Left hindlimb (tissue), 1 donor: ENCODE measurements at places on chromosomes 6 and 20.

DNA sequence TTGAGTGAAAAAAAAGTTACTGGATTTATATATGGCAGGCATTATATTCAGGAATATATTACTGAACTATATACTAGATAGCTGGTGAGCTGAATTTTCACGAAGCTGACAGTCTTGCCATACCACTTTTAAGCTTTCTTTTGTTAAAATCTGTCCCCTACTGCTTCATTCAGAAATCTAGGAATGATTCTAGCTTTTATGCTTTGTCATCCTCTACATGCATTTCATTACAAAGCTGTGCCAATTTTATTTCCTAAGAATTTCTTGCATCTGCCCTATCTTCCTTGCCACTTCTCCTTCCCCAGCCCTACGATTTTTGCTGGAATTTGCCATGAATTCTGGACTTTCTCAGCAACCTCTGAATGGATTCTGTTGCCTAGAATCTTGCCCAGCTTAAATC is 158.5 kb upstream of the ADGRB3 start:
- no peak for DNase-seq

- DNase-seq, result no peak
Measured at GRCh38 chr6:85412911-85413430, 36.9 kb upstream of the NT5E start.

GRCh38 chr6:48213076-48213788 is 102.2 kb upstream of the PTCHD4 start:
- no peak for DNase-seq

DNA sequence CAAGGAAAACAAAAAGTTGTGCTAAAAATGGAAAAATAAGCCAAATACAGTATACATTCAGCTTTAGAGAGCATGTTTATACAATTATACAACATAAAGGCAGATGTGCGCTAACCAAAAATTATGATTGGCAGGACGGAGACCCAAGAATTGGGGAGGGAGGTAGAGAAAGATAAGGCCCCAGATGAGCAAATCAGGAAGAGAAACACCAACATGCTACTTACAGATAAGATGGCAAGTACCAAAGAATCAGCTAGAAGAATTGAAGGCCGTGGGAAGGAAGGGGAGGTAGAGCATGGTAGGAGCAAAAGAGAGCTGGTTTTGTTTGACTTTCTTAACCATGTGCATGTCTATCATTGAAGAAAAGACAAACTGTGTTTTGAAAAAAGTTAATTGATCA is 45.4 kb downstream of the PRND start:
- DNase-seq, result no peak

DNA sequence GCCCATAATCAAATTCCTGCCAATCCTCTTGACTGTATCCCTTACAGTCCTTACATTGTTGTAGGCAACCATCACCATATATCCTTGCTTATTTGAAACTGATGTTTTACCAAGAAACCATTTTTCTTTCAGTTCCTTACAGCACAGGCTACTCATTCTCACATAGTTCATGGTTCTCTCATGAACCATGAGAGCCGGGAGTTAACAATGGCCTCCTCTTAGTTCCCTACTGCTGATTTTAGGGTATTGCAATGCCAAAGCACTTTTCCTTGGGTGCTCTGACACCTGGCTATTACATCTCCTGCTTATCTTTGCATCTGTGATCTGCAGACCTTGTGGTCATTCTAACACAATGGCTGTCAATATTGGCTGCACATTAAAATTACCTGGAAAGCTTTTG is 133.4 kb downstream of the MYB start:
- no peak for DNase-seq

- no peak for DNase-seq
Measured at GRCh38 chr6:147169529-147169928, 34.7 kb upstream of the STXBP5 start.

DNA sequence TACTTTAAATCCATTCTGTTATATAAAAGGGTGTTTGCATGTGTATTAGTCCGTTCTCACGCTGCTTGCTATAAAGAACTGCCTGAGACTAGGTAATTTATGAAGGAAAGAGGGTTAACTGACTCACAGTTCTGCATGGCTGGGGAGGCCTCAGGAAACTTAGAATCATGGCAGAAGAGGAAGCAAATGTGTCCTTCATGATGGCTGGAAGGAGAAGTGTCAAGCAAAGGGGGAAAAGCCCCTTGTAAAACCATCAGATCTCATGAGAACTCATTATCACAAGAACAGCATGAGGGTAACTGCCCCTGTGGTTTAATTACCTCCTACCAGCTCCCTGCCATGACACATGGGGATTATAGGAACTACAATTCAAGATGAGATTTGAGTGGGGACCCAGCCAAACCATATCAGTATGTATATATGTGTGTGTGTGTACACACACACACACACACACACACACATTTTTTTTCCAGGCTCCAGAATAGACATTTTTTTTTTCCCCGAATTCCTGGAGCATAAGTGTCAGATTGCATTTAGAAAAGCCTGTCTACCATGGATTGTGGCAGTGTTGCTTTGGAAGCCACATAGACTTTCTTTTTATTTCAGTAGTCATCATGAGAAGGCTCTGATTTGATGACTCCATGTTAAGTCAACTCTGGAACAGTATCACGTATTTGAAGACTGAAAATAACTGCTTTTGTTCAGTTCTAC is 31.5 kb downstream of the KDM1B start:
- no peak for DNase-seq

GRCh38 chr20:32573167-32573851 is 11.8 kb downstream of the NOL4L start:
- DNase-seq, result no peak

- no peak for DNase-seq
Measured at GRCh38 chr6:93423542-93423941, 4.2 kb upstream of the EPHA7 start.
